SW 1271 (cell line): ENCODE measurements at places on chromosomes 1 and 21.

- DNase-seq, result no peak
These were observed 23.2 kb downstream of the F5 start for GRCh38 chr1:169563019-169563615.

DNA sequence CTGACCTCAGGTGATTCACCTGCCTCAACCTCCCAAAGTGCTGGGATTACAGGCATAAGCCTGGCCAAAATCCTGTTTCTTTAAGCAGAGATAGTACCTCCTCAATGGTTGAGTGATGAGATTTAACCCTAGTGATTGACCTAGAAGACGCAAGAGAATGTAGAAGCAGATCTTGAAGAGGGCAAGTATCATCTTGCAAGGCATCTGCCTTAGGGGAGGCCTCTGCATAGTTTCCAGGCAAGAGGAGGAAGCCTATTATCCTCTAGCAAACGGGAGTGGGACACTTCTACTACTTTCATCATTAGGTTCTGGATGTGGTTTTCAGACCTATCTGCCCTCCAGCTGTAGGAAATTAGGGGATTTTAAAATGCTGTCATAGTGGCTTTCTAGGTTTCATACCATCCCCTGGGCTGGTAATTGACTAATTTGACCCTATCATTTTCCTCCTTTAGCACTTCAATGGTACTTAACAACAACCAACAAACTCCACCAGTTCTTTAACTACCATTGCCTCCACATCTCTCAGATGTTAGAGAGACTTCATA, 10.0 kb upstream of the TRIM62 start:
- DNase-seq, result no peak

- no peak for DNase-seq
These were observed 221.1 kb upstream of the KAZN start for GRCh38 chr1:14377386-14377785.

DNA sequence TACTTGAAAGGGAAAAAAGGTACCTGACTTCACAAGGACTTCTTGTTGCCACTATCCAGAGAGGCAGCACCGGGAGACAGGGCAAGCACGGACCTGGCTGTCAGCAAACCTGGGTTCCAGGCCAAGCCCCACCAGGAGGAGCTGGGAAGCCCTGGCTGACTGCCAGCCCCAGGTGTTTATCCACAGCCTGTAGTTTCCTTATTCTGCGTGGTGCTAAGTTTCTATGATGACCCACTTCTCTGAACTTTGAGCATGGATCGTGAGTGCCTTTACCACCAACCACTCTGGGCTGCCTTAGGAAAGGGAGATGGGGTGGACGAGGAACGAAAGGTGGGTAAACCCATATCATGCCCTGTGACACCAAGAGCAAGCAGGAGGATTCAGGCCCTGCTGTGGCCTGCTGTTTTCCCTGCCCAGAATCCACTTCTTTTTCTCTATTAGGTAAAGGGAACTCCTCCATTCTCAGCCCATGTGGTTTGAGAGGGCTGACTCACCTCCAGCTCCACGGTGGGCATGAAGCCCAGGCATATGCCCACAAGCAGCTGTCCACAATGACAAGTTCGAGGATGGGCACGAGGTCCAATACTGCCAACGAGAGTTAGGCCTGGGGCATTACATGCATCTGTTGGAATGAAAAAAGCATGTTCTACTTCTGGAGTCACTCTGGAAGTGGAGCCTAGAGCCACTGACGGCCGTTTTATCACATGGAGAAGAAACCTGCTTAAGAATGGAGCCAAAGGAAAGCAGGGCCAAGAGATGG, 20.3 kb downstream of the TSPAN2 start:
- no peak for DNase-seq

- no peak for DNase-seq
These were observed 6.1 kb downstream of the SPOCD1 start for GRCh38 chr1:31809698-31810097.

DNA sequence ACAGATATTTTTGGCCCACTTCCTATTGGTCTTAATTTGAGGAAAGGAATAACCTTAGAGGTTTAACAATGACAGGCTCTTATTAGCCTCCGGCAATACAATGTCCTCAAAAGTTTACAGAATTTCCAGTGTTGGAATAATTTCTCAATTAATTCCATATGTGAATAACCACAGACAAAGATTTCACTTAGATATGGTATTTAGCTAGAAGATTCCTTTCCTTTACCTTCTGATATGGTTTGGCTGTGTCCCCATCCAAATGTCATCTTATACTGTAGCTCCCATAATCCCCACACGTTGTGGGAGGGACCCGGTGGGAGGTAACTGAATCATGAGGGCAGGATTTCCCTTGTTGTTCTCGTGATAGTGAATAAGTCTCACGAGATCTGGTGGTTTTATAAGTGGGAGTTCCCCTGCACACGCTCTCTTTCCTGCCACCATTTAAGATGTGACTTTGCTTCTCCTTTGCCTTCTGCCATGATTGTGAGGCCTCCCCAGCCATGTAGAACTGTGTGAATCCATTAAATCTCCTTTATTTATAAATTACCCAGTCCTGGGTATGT, 54.9 kb upstream of the RGS7 start:
- no peak for DNase-seq

- DNase-seq, result no peak
These were observed 63.6 kb upstream of the CACYBP start for GRCh38 chr1:174935961-174936727.

- DNase-seq, result no peak
These were observed 23.3 kb downstream of the THRAP3 start for GRCh38 chr1:36247538-36247937.

GRCh38 chr1:178643349-178643748, 81.7 kb upstream of the RALGPS2 start:
- no peak for DNase-seq

DNA sequence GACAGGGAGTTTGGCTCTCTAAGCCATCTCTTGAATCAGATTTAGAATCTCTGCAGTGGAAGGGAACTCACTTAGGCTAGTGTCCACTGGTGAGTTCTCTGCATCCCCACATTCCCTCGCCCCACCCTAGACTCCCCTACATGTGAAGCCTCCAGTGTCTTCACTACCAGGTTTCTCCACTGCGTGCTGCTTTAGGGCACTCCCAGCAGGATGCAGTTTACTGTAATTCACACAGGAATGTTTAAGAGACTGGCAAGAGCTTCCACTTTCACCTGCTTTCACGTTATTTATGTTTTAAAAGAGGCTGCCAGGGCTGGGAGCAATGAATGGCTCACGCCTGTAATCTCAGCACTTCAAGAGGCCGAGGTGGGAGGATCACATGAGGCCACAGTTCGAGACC, 60.2 kb downstream of the KAZN start:
- no peak for DNase-seq

GRCh38 chr1:217425422-217425821, 205.5 kb downstream of the GPATCH2 start:
- DNase-seq, result no peak

GRCh38 chr21:44751799-44752636, 40.6 kb upstream of the TSPEAR start:
- no peak for DNase-seq

GRCh38 chr1:217614200-217614712, 16.6 kb downstream of the GPATCH2 start:
- no peak for DNase-seq

DNA sequence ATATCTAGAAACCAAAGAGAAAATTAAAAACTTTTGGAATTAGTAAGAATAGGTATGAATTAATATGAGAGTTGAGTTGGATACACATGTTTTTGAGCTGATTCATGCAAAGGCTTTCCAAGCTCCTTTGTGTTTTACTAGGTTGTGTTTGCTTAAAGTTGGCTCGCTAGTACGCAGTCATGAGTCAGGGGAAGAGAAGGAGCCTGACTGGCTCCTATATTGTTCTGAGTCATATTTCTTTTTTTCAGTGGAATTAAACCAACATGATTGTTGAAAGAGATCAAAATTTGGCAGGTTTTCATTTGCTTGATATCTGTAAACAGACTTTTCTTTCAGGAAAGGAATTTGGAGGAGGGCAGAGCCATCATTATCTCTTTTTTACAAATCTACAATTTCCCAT, 66.7 kb downstream of the MAGI3 start:
- DNase-seq, result peak; percentile 86

DNA sequence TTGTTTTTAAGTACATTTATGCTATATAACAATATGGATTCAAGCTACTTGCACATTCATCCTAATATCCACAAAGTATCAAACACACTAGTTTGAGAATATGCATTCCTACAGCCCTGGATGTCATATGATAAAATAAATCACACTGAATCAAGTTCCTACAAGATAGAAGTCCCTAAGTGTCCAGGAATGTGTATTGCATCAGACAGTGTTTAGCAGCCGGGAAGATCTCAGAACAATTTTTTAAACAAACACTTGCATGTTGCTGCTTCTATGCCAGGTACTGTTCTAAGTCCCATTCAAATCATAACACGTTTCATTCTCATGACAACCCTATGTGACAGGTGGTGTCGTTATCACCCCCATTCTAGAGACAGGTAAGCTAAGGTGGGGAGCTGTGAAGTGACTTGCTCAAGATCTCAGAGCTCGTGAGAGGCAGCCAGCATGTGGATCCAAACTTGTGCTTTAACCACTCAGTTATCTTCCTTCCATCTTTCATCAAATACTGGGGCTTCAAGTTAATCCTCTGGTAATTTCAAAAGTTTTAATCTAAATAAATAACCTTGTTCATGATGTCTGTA, 68.3 kb upstream of the KIF26B start:
- no peak for DNase-seq

GRCh38 chr21:20443558-20444155, 554.6 kb upstream of the NCAM2 start:
- DNase-seq, result no peak
